ENCODE measurements at places on chromosomes 1 and 21.

DNA sequence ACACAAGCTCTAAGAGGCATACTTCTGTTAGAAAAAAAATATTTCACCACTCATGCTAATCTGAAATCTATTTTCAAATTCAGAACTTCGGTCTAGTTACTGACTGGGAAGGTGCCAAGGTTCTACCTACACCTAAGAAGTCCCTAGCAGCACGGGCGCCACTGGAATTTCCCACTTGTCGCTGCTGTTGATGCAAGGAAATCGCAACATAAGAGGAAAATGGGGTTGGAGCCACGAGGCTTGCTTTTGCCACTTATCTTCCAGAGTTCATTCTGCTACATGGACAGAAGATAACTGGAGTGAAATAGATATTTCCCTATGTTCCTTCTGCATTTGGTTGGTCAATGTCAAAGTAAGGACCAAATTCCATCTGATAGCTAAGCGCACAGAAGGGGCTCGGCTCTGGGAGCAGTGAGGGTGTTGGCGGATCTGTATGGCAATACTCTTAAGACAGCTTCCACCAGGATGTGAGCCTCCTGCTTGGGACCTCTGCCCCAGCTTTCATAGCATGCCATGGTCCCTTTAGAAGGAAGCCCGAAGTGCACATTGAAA is 47.2 kb downstream of the RCAN1 start:
- DNase-seq, result no peak

DNA sequence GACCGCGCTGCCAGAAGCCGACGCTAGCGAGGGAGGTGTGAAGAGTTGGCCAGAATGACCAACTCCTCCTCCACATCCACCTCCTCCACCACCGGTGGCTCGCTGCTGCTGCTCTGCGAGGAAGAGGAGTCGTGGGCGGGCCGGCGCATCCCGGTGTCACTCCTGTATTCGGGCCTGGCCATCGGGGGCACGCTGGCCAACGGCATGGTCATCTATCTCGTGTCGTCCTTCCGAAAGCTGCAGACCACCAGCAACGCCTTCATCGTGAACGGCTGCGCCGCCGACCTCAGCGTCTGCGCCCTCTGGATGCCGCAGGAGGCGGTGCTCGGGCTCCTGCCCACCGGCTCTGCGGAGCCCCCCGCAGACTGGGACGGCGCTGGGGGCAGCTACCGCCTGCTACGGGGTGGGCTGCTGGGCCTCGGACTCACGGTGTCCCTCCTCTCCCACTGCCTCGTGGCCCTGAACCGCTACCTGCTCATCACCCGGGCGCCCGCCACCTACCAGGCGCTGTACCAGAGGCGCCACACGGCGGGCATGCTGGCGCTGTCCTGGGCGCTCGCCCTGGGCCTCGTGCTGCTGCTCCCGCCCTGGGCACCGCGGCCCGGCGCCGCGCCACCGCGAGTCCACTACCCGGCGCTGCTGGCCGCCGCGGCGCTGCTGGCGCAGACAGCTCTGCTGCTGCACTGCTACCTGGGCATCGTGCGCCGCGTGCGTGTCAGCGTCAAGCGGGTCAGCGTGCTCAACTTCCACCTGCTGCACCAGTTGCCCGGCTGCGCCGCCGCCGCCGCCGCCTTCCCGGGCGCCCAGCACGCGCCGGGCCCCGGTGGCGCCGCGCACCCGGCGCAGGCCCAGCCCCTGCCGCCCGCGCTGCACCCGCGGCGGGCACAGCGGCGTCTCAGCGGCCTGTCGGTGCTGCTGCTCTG is 1.2 kb downstream of the GPR88 start:
- DNase-seq, result no peak

- peak; percentile 61 for DNase-seq
These were observed 11.4 kb upstream of the PHLDA3 start for GRCh38 chr1:201480231-201481003.

- DNase-seq, result no peak
These were observed 24.9 kb downstream of the KCNN3 start for GRCh38 chr1:154845174-154845573.

DNA sequence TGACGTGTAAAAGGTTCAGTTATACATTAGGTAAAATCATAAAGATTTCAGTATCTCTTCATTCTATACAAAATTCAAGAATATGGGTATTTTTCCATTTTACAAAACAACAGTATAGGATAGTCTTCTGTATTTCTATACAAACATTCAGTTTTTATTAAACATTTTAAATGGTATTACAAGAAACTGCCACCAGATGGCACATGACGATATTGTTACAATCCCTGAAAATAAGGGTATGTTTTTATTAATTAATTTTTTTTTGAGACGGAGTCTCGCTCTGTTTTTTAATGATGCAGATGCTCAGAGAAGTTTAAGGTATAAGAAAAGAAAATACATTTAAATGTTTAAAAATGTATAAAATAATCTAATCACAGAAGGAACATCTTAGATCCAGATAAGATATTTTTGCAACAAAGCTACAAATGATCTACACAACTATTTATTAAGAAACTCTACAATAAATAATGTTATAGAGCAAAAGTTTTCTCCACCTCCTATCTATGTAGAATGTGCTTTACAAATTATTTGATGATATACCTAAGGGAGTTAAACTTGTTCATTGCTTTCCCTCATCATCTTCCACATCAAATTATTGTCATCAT is 23.5 kb upstream of the RSBN1 start:
- DNase-seq, result no peak

DNA sequence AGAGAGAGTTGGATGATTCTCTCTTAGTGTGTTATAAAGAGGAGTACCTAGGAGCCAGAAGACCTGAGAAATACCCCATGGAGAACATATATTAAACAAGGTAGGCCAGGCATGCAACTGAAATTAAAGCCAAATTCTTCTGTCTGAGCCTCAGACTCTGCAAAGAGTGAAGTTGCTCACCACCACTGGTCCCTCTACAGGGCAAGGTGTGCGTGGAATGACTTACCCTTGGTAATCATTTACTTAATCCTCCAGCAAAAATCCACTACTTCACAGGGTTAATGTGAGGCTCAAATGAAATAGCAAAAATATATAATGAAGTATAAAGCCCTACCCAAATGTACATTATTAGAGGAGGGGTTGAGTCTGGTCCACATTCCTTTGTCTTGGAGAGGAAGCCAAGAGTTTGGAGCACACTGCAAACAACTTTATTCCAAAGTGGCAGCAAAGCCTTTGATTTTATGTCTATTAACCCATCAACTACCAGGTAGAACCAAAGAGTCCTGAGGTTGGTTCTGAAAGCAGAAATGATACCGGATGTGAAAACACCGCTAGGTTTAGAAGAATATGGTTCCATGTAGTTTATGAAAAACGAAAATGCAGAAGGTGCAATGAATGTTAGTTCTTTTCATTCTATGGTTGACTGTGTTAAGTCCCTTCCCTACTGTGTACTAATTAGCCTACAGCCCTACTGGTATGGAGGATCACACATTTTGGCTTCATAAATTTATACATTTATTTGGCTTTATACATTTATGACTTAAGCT is 8.5 kb downstream of the SSR2 start:
- no peak for DNase-seq

- no peak for DNase-seq
These were observed 115.1 kb upstream of the CHODL start for GRCh38 chr21:18129526-18129925.

- DNase-seq, result no peak
These were observed 21.9 kb downstream of the SH2D2A start for GRCh38 chr1:156794506-156795373.

- DNase-seq, result no peak
These were observed 62.7 kb upstream of the GPR89A start for GRCh38 chr1:145545055-145545454.

GRCh38 chr1:240794046-240794843 is 182.3 kb upstream of the GREM2 start:
- DNase-seq, result no peak

DNA sequence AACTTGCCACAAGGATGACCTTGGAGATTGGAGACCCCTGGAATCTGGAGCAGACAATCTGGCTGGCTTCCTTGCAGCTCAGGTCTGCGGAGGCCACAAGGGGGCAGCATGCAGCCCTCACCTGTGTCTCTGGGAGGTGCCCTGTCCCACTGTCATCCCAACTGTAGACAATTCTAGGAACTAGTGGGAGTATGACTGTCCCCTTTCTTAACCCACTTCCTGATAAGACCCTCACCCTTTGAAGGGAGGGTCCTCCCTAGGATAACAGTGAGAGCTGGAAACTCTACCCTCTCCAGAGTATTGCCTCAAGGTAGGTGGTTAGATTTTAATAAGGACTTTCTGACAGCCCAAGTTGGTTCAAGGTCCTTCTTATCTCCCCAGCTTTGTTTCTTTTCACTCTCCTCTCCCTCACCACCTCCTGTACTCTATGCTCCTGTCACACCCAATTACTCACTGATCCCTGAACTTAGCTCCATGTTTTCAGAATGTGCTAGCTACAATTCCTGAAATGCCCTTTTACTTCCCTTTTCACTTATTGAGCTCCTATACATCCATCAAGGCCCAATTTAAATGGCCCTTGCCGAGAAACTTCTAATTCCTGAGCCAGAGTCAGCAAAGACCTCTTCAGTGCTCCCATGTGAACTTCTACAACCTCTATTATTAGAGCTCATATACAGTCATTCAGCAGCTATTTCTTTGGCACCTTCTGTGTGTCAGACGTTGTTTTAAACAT is 9.2 kb upstream of the KCNQ4 start:
- DNase-seq, result peak; percentile 60

DNA sequence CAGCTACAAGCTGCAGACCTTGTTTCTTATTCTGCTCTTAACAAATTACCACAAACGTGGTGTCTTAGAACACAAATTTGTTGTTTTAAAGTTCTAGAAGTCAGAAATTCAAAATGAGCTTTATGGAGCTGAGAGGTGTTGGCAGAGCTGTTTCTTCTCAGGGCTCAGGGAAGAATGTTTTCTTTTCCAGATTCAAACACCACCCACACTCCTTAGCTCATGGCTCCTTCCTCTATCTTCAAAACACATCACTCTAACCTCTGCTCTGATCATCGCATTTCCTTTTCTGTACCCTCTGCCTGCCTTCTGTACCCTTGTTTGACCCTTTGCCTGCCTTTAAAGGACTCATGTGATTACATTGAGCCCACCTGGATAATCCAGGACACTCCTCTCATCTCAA is 26.9 kb upstream of the ITLN1 start:
- no peak for DNase-seq

GRCh38 chr1:208211921-208212843 is 32.0 kb downstream of the PLXNA2 start:
- no peak for DNase-seq

DNA sequence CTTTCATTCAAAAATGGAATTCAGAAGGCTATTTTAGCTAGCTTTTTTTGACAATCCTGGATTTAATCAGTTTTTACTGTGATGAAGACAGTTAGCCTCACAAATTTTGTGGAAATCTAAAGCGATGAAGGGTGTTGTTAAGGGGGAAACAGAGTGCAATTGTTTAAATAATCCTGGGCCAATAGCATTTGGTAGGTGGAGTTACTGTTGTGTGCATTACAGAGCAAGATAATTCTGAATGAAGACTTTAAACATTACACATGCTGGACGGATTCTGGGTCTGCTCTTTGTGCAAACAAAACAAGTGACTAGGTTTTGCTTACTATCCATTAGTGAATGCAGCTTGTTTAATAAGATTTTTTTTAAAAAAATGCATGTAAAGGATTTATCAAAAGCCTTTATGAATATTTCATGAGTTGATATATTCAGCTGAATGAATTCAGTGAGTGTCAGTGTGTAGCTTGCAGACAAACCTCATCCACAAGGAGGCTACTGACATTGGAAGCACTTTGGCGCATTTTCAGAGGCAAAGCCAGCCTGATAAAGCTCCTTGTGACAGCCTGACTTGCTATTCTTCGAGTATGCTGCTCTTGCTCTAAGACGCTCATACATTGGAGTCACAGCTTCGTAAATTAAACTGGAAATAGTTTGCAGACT is 199.6 kb downstream of the PDE4B start:
- DNase-seq, result no peak

DNA sequence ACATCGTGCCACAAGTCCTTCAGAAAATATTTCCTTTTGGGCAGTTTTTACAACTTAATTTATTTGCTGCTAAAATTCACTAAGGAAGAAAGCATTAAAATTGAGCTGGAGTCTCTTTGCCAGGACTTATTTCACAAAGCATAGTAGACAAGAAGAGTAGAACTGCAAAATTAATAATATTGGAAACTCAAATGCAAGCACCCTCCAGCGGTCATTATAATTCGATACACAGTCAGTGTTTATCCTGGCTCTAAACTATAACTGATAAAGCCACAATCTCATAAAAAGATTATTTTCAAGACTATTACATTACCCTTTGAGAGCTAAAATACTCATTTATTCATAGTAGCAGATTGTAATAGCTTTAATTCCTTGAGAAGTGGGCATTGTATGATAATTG is 655.4 kb downstream of the RWDD3 start:
- no peak for DNase-seq

DNA sequence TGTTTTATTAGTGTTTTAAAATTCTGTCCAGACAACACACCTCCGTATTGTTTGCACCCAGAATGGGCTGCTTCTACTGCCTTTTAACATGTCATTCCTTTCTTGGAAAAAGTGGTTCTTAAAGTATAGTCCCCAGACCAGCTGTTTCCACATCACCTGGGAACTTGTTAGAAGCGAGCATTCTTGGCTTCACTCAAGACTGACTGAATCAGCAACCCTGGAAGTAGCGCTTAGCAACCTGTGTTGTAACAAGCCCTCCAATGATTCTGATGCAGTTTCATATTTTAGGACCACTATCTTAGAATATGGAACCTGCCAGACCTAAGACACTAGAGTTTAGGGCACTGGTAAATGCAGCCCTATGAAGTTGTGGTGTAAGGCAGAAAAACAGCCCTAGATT is 6.0 kb upstream of the PPIE start:
- no peak for DNase-seq

- no peak for DNase-seq
These were observed 21.3 kb downstream of the MIIP start for GRCh38 chr1:12040457-12041051.

DNA sequence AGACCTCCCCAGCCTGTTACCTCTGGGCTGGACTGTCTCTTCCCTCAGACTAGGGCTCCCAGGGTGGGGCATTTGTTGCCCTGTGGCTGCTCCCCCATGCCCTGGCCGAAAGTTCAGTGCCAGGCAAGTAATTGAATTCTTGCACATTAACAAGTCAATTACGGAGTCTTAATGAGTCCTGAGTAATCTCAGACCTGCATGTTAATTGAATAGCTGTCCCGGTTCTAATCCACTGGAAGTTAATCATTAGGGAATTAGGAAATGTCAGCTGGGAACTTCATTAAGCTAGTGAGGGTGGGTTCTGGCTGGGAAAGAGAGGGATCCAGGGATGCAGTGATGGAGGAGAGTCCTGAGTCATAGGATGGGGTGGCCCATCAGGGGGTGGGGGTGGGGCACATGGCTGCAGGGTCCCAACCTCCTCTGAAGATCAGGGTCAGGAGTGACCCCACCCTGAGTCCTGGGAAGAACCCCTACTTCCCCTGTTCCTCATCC is 47.1 kb upstream of the CSF3R start:
- DNase-seq, result no peak

- DNase-seq, result no peak
These were observed 66.3 kb downstream of the RAVER2 start for GRCh38 chr1:64811131-64811530.

DNA sequence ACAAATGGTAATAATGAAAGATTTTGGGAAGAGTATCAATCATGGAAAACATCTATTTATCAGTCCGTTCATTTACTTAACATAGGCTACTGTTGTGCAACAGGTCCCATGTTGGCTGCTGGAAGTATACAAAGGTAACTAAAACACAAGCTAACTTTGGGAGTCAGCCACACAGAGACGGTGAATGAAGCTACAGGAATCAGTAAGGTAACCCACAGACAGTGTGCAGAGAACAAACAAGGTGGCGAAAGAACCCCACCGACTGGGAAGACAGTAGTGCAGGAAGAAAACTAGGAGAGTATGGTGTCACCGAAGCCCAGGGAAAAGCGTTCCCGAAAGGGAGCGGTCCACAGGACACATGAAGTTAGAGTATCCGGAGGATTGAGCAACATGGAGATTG is 342.3 kb downstream of the SMYD3 start:
- DNase-seq, result no peak
